Aorta (tissue), 5 donors: ENCODE measurements at places on chromosomes 13 and 19. TPM values are rescaled to one million over a fixed set of nuclear protein-coding genes. Genes with fewer than 3 reads are reported as not detected.

KLK14 gene
- polyA plus RNA-seq, result not detected

MEIOSIN gene
- not detected for polyA plus RNA-seq

ITPKC gene
- 13.8 TPM for polyA plus RNA-seq

ADAMTS10 gene
- polyA plus RNA-seq, result 18.8 TPM
